T-helper 2 cell treated with Interferon-gamma antibody and Interleukin-4, amounts not matched to agents 100 ng/mL and 5 ng/mL, for 36 hours (primary cell): ENCODE measurements at places on chromosomes 11 and 22. TPM values are rescaled to one million over a fixed set of nuclear protein-coding genes. Genes with fewer than 3 reads are reported as not detected.

MDK gene
- 3.0 and 4.4 TPM in 2 replicates for total RNA-seq

SEC14L6 gene
- total RNA-seq = not detected in 2 replicates

HOATZ gene
- total RNA-seq = not detected in 2 replicates

NELL1 gene
- total RNA-seq = not detected in 2 replicates

PHF21B gene
- total RNA-seq = not detected in 2 replicates

OR8A1 gene
- total RNA-seq = not detected in 2 replicates

USH1C gene
- not detected in 2 replicates for total RNA-seq

ARFGAP2 gene
- 97.0 and 97.9 TPM in 2 replicates for total RNA-seq

CALCB gene
- 1.1 and 1.6 TPM in 2 replicates for total RNA-seq

DMC1 gene
- 12.5 and 13.0 TPM in 2 replicates for total RNA-seq

RIMBP3B gene
- 0.11 and 0.23 TPM in 2 replicates for total RNA-seq

FOLR1 gene
- total RNA-seq = not detected in 2 replicates

ISX gene
- total RNA-seq = not detected in 2 replicates

FXYD2 gene
- 0.84 and 1.3 TPM in 2 replicates for total RNA-seq

PPP6R2 gene
- total RNA-seq = 49.8 and 54.9 TPM in 2 replicates

SLC16A8 gene
- not detected in 2 replicates for total RNA-seq

TRIM49 gene
- total RNA-seq = not detected in 2 replicates

MUC2 gene
- total RNA-seq = not detected in 2 replicates

LDHAL6A gene
- total RNA-seq = 0.11 TPM in 1 of 2 replicates, not detected in the other

C22orf31 gene
- total RNA-seq = not detected in 2 replicates

MISFA gene
- total RNA-seq = 2.2 and 2.6 TPM in 2 replicates

TP53AIP1 gene
- total RNA-seq = not detected in 2 replicates

FAR1 gene
- total RNA-seq = 61.1 and 65.4 TPM in 2 replicates

TMEM225 gene
- not detected in 2 replicates for total RNA-seq

CTSW gene
- total RNA-seq = 26.4 and 29.3 TPM in 2 replicates

KREMEN1 gene
- total RNA-seq = 0.05 and 0.23 TPM in 2 replicates

PHLDA2 gene
- 4.1 and 6.3 TPM in 2 replicates for total RNA-seq

MUC6 gene
- total RNA-seq = not detected in 2 replicates

LRRC10B gene
- total RNA-seq = 0.07 and 0.18 TPM in 2 replicates

DNAJB7 gene
- total RNA-seq = not detected in 2 replicates

CTTN gene
- total RNA-seq = 0.98 and 1.3 TPM in 2 replicates

OR56A4 gene
- 0.05 TPM in 1 of 2 replicates, not detected in the other for total RNA-seq

CD81 gene
- 149 and 156 TPM in 2 replicates for total RNA-seq

ABTB2 gene
- total RNA-seq = 4.6 and 5.0 TPM in 2 replicates

RCOR2 gene
- 0.16 and 0.25 TPM in 2 replicates for total RNA-seq

ANO5 gene
- 0.05 and 0.09 TPM in 2 replicates for total RNA-seq

SNX32 gene
- 1.0 and 1.6 TPM in 2 replicates for total RNA-seq
